Activated T-helper 1 cell treated with Interleukin-2 at 50 U/mL for 16 hours (primary cell): ENCODE measurements at places on chromosomes 3 and 15.
A peak's percentile ranks its signal among the peaks of the same experiment; 100 is the strongest.

DNA sequence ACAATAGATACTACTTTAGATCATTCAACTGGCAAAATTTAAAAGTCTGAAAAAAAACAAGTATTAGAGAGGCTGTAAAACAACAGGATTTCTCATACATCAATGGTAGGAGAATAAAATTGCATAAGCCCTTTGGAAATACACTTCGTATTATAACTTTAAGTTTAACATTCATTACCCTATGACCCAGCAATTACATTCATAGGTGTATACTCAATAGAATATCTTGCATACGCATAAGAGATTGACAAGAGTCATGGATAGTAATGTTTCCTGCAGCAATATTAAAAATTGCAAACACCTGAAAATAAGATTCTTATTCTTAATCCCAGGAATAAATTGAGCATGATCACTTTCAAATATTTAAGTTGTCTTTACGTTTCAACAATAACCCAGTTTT lies 63.6 kb downstream of the PEAK1 start:
- DNase-seq = no peak

- DNase-seq = no peak
Observed at GRCh38 chr3:54299169-54299935, 177.0 kb downstream of the CACNA2D3 start.

GRCh38 chr3:58009749-58010535 lies 1.7 kb downstream of the FLNB start:
- DNase-seq = no peak

- no peak for DNase-seq
Observed at GRCh38 chr3:46517016-46517783, 19.4 kb downstream of the RTP3 start.

DNA sequence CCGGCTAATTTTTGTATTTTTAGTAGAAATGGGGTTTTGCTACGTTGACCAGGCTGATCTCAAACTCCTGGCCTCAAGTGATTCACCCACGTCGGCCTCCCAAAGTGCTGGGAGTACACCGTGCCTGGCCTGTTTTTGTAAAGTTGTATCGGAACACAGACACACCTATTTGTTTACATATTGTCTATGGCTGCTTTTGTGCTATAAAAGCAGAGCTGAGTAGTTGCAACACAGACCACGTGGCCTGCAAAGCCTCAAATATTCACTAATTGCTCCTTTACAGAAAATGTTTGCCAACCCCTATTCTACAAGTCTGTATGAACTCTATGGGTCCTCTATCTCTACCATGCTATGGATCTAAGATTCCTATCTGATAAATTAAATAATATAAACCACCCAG lies 175.5 kb downstream of the CADPS start:
- DNase-seq = no peak

DNA sequence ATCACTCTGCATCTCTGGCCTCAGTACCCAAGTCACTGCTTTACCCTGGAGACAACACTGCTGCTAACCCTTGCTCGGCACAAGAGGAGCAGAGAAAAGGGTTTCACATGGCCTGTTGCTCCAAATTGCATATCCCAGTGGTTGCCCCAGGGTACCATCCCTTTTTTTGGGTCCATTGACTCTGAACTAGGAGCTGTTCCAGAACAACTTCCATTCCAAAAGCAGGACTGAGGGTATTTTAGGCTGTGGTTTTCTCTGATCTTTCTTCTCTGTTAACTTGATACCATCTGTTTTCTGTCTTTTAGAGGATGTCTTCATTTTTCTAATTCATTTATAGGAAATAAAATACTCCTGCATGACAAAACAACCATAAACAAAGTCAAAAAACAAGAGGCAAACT lies 17.3 kb upstream of the RYK start:
- DNase-seq = no peak

GRCh38 chr3:43953814-43954692 lies 263.3 kb downstream of the ABHD5 start:
- DNase-seq = no peak

- DNase-seq = no peak
Observed at GRCh38 chr3:36964817-36965216, 20.0 kb upstream of the TRANK1 start.

GRCh38 chr15:90598031-90598577 lies 68.4 kb downstream of the CRTC3 start:
- DNase-seq = no peak

DNA sequence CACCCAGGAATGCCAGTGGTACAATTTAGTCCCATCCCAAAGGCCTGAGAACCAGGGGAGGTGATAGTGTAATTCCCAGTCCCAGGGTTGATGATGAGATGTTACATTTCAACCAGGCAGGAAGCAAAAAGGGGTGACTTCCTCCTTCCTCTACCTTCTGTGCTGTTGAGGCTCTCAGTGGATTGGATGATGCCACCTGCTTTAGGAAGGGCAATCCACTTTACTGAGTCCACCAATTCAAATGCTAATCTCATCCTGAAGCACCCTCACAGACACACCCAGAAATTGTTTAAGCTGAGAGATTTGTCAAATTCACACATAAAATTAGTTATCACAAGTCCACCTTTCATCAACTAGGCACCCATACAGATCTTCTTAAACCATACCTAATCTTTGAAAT lies 418.5 kb upstream of the GOLIM4 start:
- DNase-seq = no peak

- DNase-seq = no peak
Observed at GRCh38 chr15:96560246-96560895, 229.9 kb downstream of the NR2F2 start.

- DNase-seq = no peak
Observed at GRCh38 chr3:127784283-127784682, 38.0 kb downstream of the MGLL start.

- peak; percentile 65 for DNase-seq
Observed at GRCh38 chr3:50345586-50346234, at the start of gene ZMYND10. Gene ZMYND10, minus strand, starts transcription at chr3:50345732. Its CDS starts 153 bp downstream, at chr3:50345579.

GRCh38 chr3:71543371-71544016 lies 40.0 kb downstream of the FOXP1 start:
- no peak for DNase-seq

GRCh38 chr3:114400371-114400770 lies 106.5 kb downstream of the TIGIT start:
- no peak for DNase-seq

DNA sequence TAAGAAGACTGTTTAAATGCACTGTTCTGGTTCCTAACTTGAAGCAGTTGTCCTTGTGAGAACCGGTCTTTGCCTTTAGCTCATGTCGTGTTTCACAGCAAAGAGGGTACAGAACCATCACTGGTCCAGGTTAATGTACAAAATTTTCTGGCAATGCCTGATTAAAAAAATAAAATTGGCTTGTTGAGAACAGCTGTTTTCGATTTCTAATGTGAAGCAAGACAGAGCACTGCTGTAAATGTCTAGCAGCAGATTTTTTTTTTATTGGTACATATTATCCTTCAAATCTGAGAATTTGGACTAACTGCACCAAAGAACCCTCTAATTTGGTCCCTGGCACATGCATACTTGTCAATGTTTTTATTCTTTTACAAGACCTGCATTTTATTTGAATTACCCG lies 103.3 kb downstream of the STT3B start:
- DNase-seq = no peak

DNA sequence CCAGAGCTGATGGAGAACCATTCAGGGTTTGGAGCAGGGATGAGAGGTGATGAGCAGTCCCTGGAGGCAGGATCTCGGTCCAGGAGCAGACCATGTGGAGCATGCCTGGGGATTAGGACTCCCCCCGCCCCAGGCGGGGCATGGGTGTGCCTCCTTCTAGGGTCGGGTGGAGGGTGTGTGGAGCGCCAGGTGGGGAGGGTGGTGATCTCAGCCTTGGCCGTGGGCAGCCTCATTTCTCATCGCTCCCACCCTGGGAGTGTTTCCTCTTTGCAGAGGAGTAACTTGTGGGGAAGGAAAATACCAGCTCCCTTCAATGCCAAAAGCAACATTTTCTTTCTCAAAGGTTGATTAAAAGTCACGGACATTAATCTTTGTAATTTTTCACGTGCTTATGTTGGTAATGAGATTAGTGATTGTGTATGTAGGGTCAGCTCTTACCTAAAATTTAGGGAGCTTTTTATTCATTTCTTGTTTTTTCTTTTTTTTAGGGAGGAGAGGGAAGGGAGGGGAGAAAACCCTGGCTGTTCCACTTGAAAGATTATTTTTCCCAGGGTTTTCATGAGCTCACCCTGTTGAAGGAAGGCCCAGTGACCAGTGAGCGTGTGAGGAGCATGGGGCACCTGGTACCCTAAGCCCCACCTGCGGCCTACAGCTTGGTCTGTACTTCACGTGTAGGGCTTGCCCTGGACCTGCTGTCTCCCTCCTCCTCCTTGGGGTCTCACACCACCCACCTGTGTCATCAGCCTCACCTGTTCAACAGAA lies 11.0 kb downstream of the FBLN2 start:
- DNase-seq = no peak
